ENCODE measurements at places on chromosomes 2 and 18.

- no peak for DNase-seq
Measured at GRCh38 chr2:230986520-230987136, 9.3 kb upstream of the SPATA3 start.

DNA sequence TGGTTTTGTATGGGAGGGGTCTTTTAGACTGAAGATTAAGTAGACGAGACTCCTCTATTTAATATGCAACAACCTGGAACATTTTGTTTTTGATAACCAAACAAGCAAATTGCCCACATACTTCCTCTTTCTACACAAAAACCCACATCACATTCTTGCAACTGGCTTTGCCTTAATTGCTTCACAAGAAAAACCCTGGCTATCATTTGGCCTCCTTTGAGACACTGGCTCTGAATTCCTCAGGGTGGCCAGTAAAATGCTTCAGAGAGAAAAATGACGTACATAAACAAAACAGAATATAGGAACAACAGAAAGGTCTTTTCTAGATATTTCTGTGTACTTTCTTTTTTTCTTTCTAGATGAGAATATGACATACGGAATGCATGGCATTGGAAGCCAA, 103.0 kb downstream of the TRIB2 start:
- no peak for DNase-seq

DNA sequence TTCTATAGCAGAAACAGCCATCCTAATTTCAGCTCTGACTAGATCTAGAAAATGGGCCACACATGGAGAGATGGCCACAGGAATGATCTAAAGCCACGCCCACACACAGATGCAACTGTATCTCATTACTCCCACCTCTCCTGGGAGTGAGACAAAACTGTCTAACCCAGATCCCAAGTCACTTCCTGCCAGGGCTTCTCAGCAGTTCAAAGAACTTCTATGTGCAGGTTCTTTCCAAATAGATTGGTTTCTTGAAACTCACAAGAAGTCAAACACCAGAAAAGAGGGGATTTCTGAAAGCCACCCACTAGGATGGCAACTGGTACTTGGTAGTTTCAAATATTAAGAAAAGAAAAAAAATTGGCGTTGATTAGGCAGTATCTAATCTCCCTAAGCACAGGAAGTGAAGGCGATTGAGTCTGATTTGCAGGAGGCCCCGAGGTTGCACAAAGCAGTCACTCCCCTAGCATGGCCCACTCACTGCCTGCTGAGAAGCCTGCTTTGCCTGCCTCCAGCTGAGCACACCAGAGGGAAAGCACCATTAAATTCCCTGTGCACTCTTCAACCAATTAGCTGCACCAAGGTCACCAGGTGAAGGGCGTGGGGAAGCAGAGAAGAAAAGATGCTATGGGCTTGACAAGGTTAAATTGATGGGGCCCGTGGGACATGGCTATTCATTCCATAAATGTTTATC, 51.1 kb downstream of the PAPOLG start:
- peak; percentile 51 for DNase-seq

GRCh38 chr2:237875256-237876060, 16.0 kb downstream of the RAMP1 start:
- no peak for DNase-seq

DNA sequence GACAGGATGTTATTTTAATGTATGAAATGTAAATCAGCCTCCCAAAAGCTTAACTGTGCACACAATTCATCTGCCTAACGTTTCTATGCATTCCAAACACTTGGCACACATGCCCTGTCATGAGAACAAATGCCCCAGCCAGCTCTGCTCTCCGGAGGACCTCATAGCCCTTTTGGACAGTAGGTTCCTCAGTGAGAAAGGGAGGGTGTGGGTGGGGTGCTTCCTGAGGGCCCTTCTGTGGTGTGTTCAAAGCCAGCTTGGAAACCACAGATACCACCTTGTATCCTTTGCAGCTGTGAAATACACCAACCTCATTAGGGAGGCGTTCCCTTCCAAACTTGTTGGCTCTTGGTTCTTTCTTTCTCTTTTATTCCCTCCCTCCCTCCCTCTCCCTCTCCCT, 102.2 kb upstream of the ASB18 start:
- DNase-seq, result peak; percentile 61

GRCh38 chr2:227973241-227973640, 101.8 kb downstream of the DAW1 start:
- no peak for DNase-seq

DNA sequence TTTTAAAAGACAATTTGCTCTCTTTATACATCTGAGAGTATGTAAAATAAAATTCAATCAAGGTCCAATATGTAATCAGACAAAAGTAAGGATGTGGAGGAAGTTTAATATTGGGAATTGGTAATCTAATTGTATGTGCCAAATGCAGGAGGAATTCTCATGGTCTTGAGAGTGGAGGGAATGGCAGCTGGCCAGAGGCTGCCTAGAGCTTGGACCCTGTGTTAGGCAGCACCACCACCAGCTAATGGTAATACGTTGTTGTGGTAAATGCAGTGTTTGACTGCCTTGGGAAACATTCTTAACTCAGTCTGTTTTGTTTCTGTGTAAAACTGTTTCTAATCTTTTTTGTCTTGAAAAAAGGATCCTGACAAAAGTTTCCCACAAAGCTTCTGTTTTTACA, 30.0 kb downstream of the GALNT1 start:
- DNase-seq, result no peak

DNA sequence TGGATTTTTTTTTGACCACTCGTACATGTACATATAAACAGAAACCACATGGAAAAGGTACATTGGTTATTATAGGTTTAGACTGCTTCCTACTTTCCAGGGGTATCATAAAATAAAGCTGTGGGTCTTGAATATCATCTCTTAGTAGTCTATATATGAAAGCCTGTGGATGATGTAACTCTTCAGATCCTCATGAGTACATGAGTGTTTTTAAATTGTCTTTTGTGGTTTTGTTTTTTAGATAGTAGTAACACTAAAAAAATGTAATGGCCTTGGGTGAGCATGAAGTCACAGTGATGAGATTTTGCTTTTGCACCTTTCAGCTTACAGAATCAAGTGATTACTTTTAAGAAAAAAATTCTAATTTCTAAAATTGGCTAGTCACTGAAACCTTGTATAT, 80.2 kb downstream of the RAB3GAP1 start:
- DNase-seq, result no peak
